Psoas muscle (tissue), 8 donors: ENCODE measurements at places on chromosomes 5 and 9. TPM values are rescaled to one million over a fixed set of nuclear protein-coding genes. Genes with fewer than 3 reads are reported as not detected.
A peak's percentile ranks its signal among the peaks of the same experiment; 100 is the strongest.

GRCh38 chr9:113785334-113785733 is 90.8 kb upstream of the ZNF618 start:
- no peaks in the 10 kb centered on the region for H3K36me3 ChIP-seq
- H3K4me3 ChIP-seq: no peak overlapping the region
- no peaks in the 10 kb centered on the region for H3K4me1 ChIP-seq
- H3K27me3 ChIP-seq: peaks cover 2% of the 10 kb centered on the region

- H3K36me3 ChIP-seq: no peaks in the 10 kb centered on the region
- H3K27ac ChIP-seq: no peak overlapping the region
- DNase-seq: no peak
Measured at GRCh38 chr5:134100283-134101091, 14.0 kb upstream of the TCF7 start.

GRCh38 chr5:84016085-84016484 is 295.4 kb upstream of the HAPLN1 start:
- H3K36me3 ChIP-seq: no peaks in the 10 kb centered on the region
- no peak overlapping the region for H3K27ac ChIP-seq
- H3K4me3 ChIP-seq: no peak overlapping the region
- DNase-seq: no peak
- H3K27me3 ChIP-seq: no peaks in the 10 kb centered on the region
- H3K4me1 ChIP-seq: no peaks in the 10 kb centered on the region

DNA sequence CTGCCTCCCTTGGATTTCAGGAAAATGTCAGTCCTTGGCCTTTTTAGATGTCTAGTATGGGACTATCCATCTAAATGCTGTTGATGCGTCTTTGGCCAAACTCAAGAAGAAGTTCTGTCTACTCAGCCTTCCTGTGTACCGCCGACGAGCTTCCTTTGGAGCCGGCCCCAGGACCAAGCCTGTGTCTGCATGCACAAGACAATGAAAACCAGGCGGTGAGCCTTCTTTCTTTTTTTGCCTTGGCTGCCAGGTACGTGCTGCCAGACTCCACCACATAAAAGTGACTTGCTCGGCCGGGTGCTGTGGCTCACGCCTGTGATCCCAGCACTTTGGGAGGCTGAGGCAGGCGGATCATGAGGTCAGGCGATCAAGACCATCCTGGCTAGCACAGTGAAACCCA is 6.0 kb upstream of the NEURL1B start:
- H3K4me1 ChIP-seq: no peaks in the 10 kb centered on the region
- no peaks in the 10 kb centered on the region for H3K36me3 ChIP-seq
- no peak for DNase-seq
- no peak overlapping the region for H3K27ac ChIP-seq

GRCh38 chr5:15117688-15118087 is 246.1 kb upstream of the ANKH start:
- no peak overlapping the region for H3K27ac ChIP-seq
- H3K4me3 ChIP-seq: no peak overlapping the region

DNA sequence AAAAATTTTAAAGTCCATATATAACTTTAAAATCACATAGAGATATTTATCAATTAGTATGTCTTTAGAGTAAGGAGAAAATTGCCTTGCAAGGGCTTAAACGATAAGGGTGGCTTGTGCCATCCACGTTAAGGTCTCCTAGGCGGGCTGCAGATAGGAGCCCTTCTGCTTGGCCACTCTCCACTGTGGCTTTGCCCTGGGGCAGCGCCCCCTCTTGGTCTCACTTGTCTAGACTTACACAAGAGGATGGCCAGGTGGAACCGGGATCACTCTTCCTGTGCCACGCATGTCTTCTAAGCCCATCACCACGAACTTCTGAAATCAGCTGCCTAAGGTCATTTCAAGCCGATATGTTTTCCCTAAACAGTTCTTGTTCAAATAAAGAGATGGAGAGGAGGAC is 2.9 kb downstream of the FPGS start:
- no peak overlapping the region for H3K4me3 ChIP-seq
- no peak overlapping the region for H3K27ac ChIP-seq
- no peaks in the 10 kb centered on the region for H3K36me3 ChIP-seq
- H3K4me1 ChIP-seq: peaks cover 24% of the 10 kb centered on the region
- no peaks in the 10 kb centered on the region for H3K27me3 ChIP-seq

DNA sequence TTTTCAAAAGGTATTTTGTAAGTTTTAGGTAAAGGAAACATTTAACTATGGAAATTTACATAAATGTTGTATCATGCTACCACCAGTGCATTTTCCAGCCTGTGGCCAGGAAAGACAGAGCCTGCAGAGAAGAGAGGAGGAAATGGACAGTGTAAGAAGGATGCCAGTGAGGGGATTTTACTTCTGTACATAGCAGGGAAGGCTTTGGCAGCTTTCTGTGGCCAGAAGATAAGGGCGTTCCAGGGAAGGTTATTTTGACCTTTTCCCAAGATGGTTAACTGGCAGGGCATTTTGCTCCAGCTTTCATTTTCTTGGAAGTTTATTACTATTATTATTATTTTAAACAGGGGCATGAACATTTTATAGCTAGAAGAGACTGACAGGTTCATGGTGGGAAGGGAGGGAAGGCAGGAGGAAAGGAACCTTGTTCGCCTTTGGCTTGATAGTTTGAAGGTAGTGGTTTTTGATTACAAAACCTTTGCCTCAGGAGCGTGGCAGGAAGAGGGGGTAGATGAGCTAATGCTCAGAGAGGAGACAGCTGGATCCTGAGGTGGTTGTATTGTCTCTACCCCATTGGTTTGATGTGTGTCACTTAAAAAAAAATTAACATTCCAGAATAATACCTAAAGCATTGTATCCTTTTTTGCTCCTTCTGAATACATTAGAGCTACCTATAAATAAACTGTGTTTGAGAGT is 4.1 kb downstream of the ISOC1 start:
- no peaks in the 10 kb centered on the region for H3K27me3 ChIP-seq
- DNase-seq: no peak
- H3K4me1 ChIP-seq: peaks cover 40% of the 10 kb centered on the region
- H3K36me3 ChIP-seq: no peaks in the 10 kb centered on the region

DNA sequence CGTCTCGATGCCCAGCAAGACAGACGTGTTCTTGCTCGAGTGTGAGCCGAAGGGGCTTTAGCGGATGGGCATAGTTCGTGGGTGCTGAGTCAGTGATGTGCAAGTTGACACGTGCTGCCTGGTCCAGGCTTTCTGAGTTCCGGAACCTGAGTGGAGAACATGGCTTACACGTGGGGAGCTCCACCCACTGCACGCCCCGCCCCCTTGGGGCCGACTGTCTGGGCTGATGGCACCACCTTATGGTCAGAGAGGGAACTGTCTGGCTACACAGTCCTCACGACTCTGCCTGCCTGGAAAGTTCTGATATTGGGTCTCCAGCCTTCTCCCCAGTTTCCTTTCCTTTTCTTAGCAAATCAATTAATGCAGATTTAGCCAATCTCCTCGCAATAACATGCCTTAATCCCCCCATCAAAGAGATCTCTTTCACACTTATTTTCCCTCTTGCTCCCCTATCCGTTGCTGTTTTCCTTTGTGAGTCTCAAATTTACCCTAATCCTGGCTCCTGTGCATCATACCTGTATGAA is 3.8 kb upstream of the STC2 start:
- peaks cover 5% of the 10 kb centered on the region for H3K27me3 ChIP-seq
- H3K36me3 ChIP-seq: no peaks in the 10 kb centered on the region
- no peak overlapping the region for H3K27ac ChIP-seq

- no peak overlapping the region for H3K27ac ChIP-seq
- H3K4me1 ChIP-seq: no peaks in the 10 kb centered on the region
- no peaks in the 10 kb centered on the region for H3K36me3 ChIP-seq
- H3K27me3 ChIP-seq: no peaks in the 10 kb centered on the region
Measured at GRCh38 chr5:51373880-51374523, 9.2 kb upstream of the ISL1 start.

DNA sequence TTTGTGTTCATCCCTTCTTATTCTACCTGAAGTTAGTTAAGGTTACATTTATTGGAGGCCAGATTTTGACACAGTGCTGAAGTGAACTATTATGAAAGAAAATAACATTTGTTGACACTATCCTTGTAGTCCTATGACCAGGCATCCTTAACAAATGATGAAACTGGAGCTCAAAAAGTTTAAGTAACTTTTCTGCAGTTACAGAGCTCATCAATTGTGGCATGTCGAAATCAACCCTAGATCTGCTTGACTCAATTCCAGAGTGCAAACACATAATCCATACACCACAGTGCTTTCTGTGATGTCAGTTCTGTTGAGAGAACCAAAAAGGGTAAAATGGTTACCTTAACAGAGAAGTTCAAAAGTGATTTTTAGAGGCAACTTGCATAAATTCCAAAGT is 28.6 kb downstream of the KCNN2 start:
- no peak overlapping the region for H3K4me3 ChIP-seq
- H3K4me1 ChIP-seq: no peaks in the 10 kb centered on the region
- no peak overlapping the region for H3K27ac ChIP-seq
- no peak for DNase-seq
- H3K27me3 ChIP-seq: no peaks in the 10 kb centered on the region

GRCh38 chr9:134839455-134840125 is 41.0 kb upstream of the FCN2 start:
- no peak overlapping the region for H3K4me3 ChIP-seq
- DNase-seq: peak; percentile 12
- H3K4me1 ChIP-seq: no peaks in the 10 kb centered on the region
- H3K27ac ChIP-seq: no peak overlapping the region

- H3K36me3 ChIP-seq: no peaks in the 10 kb centered on the region
- peak overlapping the region; percentile 75 for H3K27ac ChIP-seq
- peak; percentile 11 for DNase-seq
Measured at GRCh38 chr9:137412431-137412830, 10.5 kb downstream of the EXD3 start.

DNA sequence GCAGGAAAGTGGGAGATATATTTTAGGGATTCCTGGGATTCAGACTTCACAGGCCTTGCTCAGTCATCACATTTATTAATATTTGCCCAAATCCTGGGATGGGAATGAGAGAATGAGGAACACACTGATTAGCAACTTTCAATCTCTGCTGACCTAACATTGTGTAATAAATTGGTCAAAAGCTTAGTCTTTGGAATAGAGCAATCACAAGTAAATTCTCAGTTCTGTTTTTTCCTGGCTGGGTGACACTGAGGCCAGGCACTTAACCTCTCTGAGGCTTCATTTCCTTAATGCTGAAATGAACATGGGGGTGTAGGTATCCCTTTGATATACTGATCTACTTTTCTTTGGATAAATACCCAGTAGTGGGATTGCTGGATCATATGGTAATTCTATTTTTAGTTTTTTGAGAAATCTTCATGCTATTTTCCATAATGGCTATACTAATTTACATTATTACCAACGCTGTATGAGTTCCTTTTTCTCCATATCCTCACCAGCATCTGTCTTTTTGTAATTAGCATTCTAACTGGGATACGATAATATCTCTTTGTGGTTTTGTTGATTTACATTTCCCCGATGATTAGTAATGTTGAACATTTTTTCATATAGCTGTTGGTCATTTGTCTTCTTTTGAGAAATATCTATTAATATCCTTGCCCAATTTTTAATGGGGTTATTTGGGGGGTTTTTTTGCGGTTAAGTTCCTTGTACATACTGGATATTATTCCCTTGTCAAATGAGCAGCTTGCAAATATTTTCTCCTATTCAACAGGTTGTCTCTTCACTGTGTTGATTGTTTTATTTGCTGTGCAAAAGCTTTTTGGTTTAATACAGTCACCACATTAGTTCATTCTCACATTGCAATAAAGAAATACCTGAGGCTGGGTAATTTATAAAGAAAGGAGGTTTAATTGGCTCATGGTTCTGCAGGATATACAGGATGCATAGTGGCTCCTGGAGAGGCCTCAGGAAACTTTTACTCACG is 36.8 kb upstream of the NIPBL start:
- H3K27me3 ChIP-seq: no peaks in the 10 kb centered on the region
- no peak for DNase-seq
- no peak overlapping the region for H3K27ac ChIP-seq
- H3K36me3 ChIP-seq: no peaks in the 10 kb centered on the region

- no peak overlapping the region for H3K4me3 ChIP-seq
- no peak for DNase-seq
- H3K4me1 ChIP-seq: peaks cover 7% of the 10 kb centered on the region
- no peak overlapping the region for H3K27ac ChIP-seq
- peaks cover 28% of the 10 kb centered on the region for H3K27me3 ChIP-seq
Measured at GRCh38 chr9:84137968-84138367, 157.4 kb downstream of the RMI1 start.

- peaks cover 27% of the 10 kb centered on the region for H3K4me1 ChIP-seq
- H3K36me3 ChIP-seq: peaks cover 6% of the 10 kb centered on the region
- no peak overlapping the region for H3K27ac ChIP-seq
- H3K27me3 ChIP-seq: no peaks in the 10 kb centered on the region
- no peak overlapping the region for H3K4me3 ChIP-seq
- no peak for DNase-seq
Measured at GRCh38 chr9:89470224-89470839, 27.6 kb downstream of the SEMA4D start.

- H3K4me1 ChIP-seq: peaks cover 35% of the 10 kb centered on the region
- no peak for DNase-seq
- no peaks in the 10 kb centered on the region for H3K27me3 ChIP-seq
- H3K27ac ChIP-seq: peak overlapping the region; percentile 47
Measured at GRCh38 chr9:108057421-108058134, 568.0 kb upstream of the KLF4 start.

- H3K4me1 ChIP-seq: no peaks in the 10 kb centered on the region
- DNase-seq: no peak
- no peak overlapping the region for H3K27ac ChIP-seq
- no peaks in the 10 kb centered on the region for H3K27me3 ChIP-seq
- no peak overlapping the region for H3K4me3 ChIP-seq
Measured at GRCh38 chr5:122501089-122501435, 189.0 kb downstream of the SNCAIP start.

DNA sequence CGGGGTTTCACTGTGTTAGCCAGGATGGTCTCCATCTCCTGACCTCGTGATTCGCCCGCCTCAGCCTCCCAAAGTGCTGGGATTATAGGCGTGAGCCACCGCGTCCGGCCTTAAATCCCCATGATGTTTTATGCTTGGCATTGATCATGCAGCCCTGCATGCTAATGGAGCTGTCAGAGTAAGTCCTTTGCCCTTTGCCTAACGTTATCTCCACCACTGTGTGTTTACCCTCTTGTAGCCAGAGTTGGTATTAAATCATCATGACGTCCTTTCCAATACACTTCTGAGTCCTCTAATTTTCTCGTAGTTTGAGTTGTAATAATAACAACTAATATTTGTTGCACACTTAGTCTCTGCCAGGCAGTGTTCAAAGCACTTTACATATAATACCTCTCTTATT is 57.2 kb upstream of the ZFAND5 start:
- H3K27ac ChIP-seq: no peak overlapping the region
- H3K4me3 ChIP-seq: no peak overlapping the region
- H3K36me3 ChIP-seq: no peaks in the 10 kb centered on the region
- no peaks in the 10 kb centered on the region for H3K4me1 ChIP-seq
- no peak for DNase-seq
- H3K27me3 ChIP-seq: no peaks in the 10 kb centered on the region

NME5 gene
- total RNA-seq: 0.86 TPM

BHMT2 gene
- 12.0 TPM for total RNA-seq

FAM153A gene
- not detected for total RNA-seq

SHISAL2B gene
- total RNA-seq: not detected

GAS1 gene
- 11.3 TPM for total RNA-seq

CDX1 gene
- not detected for total RNA-seq

PITX1 gene
- total RNA-seq: 75.0 TPM

C1QTNF2 gene
- 0.30 TPM for total RNA-seq

TPM2 gene
- total RNA-seq: 6,047 TPM

GDF9 gene
- 0.91 TPM for total RNA-seq

CHD1 gene
- total RNA-seq: 9.5 TPM
